ENCODE measurements at places on chromosomes 11 and 22. TPM values are rescaled to one million over a fixed set of nuclear protein-coding genes. Genes with fewer than 3 reads are reported as not detected.

The IRAG1 gene
- 8.6 TPM for polyA plus RNA-seq

The ASPHD2 gene
- polyA plus RNA-seq, result 1.5 TPM

The CDKN1C gene
- polyA plus RNA-seq, result 27.5 TPM

The TPH1 gene
- polyA plus RNA-seq, result 0.08 TPM

The CDCA5 gene
- polyA plus RNA-seq, result 8.8 TPM

The SERPIND1 gene
- polyA plus RNA-seq, result 0.06 TPM

The GAL3ST1 gene
- 0.15 TPM for polyA plus RNA-seq

The FAT3 gene
- 0.11 TPM for polyA plus RNA-seq

The CLDN5 gene
- polyA plus RNA-seq, result 48.3 TPM

The LDHAL6A gene
- polyA plus RNA-seq, result not detected

The HTR3A gene
- 0.13 TPM for polyA plus RNA-seq

The TMEM126A gene
- 45.6 TPM for polyA plus RNA-seq

The LRRC55 gene
- 0.04 TPM for polyA plus RNA-seq

The MIAT gene
- polyA plus RNA-seq, result 0.55 TPM

The OR56A1 gene
- polyA plus RNA-seq, result not detected

The P4HA3 gene
- 0.08 TPM for polyA plus RNA-seq

The RIBC2 gene
- polyA plus RNA-seq, result 1.3 TPM

Measured in esophagus (tissue), 2 donors.